ENCODE measurements at places on chromosomes 16 and 17. TPM values are rescaled to one million over a fixed set of nuclear protein-coding genes. Genes with fewer than 3 reads are reported as not detected.

Gene SDK2
- 0.09 TPM for total RNA-seq

Gene LITAFD
- not detected for total RNA-seq

Gene CDK3
- total RNA-seq, result 5.0 TPM

GRCh38 chr16:27740496-27741201 lies 190.7 kb downstream of the KATNIP start:
- DNase-seq, result no peak

DNA sequence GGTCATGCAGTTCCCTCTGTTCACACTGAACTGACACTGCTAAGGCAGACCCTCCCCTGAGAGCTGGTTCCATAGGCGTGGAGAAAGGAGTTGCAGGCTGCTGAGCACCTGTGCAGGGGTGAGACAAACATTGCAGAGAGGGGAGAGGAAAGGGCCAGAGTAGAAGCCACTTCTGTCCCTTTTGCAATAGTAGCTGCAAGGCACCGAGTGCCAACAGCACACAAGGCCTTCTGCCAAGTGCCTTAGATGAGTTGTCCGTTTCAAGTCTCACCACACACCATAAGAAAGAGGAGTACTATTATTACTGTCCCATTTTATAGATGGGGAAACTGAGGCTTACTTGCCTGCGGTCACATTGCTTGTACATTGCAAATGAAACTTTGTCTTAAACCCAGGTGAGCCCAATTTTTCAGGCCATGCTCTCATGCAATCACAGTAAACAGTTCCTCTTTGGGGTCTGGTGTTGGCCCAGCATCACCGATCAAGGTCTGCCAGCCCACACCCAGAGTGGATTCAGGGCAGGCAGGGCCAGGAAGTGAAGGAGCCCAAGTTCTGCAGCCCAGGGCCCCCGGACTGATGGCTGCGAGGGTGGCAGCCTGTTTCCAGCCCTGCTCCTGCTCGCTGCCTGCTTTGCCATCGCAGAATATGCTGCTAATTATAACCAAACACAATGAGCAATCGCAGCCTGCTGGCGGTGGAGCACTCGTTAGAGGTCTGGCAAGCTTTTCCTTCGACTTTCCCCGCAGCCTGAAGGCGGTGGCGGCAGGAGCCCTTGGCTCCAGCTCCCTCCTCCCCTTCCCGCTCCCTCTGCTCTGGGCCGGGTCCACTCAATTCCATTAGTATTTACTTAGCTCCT lies 36.8 kb upstream of the DYNLL2 start:
- no peak for DNase-seq

- DNase-seq, result peak; percentile 13
Observed at GRCh38 chr16:70455910-70456309, 1.5 kb downstream of the FCSK start.

- DNase-seq, result no peak
Observed at GRCh38 chr16:85984947-85985451, 86.0 kb downstream of the IRF8 start.

GRCh38 chr16:61926766-61927165 lies 109.5 kb downstream of the CDH8 start:
- DNase-seq, result no peak

- DNase-seq, result no peak
Observed at GRCh38 chr16:57194512-57194911, 8.4 kb downstream of the RSPRY1 start.

Gene PLA2G10
- total RNA-seq, result not detected

DNA sequence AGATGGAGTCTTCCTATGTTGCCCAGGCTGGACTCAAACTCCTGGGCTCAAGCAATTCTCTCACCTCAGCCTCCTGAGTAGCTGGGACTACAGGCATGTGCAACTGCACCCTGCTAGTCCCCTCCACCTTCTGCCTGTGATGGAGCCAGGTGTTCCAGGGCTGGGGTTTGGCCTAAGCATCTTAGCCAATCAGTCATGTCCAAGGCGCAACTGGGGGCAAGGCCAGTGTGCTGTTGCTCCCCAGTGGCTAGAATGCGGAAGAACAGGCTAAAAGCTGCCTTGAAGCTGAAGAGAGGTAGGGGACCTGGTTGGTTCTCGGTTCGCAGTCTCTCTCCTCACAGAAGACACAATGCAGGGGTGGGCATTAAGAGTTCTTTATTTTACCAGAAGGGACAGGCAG lies 18.6 kb downstream of the FLOT2 start:
- peak; percentile 87 for DNase-seq

DNA sequence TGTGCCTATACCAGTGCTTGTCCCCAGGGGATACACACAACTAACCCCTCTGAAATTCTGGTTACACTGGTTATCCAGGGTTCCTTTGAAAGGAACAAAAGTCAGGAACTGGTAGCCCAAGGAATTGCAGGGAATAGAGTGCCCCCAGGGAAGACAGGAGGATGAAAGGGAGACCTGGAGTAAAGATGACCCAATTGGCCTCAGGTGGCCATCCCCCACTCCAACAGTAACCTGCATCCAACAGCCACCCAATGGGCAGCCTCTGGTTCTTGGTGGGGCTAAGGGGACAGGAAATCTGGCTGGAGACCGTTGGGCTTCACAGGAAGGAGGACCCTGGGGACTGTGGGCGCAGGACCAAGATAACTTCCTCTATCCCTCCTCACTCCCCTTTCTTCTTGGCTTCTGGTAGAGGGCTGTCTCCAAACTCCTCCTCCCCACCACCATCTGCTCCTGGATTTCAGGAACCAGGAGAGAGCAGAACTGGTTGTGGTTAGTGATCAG lies 826 bp upstream of the MPO start:
- no peak for DNase-seq

- DNase-seq, result no peak
Observed at GRCh38 chr16:10494343-10495030, 85.9 kb downstream of the EMP2 start.

GRCh38 chr16:28263305-28263704 lies 29.0 kb upstream of the SBK1 start:
- no peak for DNase-seq

DNA sequence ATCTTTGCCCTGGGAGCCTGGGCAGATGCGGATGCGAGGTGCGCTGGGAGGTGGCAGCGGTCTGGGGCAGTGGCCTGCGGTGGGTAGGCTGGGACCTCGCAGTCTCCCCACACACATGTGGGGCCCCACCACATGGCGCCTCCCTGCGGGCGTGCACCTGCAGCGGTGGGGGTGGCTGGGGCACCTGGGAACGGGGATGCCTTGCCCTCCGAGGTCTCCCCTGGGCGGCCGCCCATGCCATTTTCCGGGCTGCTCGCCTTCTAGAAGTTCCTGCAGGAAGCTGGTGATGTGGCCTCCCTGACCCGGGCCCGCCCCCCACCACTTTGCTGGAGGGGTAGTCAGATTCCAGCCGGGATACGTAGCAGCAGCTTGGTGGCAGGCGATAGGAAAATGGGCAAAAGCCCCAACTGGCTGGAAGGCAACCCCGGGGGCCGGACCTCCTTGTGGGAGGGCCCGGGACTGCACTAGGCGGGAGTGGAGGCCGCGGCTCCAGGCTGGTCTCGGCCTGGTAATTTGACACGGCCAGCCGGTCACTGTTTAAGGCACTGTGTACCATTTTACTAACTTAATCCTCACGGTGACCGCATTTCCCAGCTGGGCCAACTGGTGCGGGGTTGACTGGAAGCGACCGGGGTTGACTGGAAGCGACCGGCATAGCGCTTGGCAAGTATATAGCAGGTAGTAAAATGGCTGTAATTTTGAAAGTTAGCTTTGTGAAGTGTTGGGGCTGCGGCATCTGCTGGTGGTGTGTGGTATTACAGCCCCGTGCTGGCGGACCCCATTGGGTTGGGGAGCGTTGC lies 38.5 kb downstream of the IGF2BP1 start:
- DNase-seq, result peak; percentile 64

Gene ASPA
- not detected for total RNA-seq

GRCh38 chr17:40551879-40552768 lies 13.1 kb downstream of the CCR7 start:
- DNase-seq, result no peak

Gene TMEM114
- total RNA-seq, result not detected

DNA sequence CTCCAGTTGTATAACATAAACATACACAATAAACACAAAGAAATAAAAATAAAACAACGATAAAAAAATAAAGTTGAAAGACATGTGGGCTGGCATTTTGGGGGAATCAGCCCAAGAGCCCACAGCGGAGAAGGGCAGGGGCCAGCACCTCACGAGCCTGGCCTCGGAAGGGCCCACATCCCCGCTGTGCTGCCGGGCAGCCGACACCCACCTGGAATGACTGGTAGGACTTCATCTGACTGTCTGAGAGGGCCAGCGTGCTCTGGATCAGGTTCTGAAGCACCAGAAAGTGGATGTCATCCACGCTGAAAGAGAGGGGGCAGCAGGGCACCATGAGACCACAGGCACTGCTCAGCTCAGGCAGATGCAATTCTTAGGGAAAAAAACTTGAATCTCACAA lies 73.5 kb downstream of the GTF3C1 start:
- DNase-seq, result no peak

- DNase-seq, result no peak
Observed at GRCh38 chr17:77607606-77608005, 350.9 kb upstream of the TNRC6C start.

Gene KRT14
- total RNA-seq, result not detected

Gene TMEM132E
- not detected for total RNA-seq

Gene ALDH3A1
- total RNA-seq, result not detected

Gene SLC16A11
- total RNA-seq, result not detected

Gene CMTM4
- 19.5 TPM for total RNA-seq

DNA sequence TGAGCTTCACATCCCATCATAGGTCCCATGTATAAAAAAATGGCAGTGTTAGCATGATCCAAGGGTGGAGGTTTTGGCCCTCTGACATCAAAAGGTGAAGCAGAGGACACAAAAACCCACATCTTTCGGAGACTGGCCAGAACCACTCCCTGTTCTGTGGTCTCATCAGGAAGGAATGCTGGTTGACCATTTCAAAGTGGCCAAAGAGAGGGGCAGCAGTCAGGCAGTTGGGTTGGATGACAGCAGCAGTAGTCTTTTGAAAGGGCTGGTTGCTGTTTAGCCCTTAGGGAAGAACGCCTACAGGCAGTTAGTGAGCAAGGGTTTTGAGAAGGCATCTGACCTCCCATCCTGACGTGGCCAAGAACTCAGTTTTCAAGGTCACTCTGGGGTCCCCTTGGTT lies 40.5 kb downstream of the LCMT1 start:
- DNase-seq, result no peak

Gene TEX19
- 1.4 TPM for total RNA-seq

Gene ABCA3
- 22.3 TPM for total RNA-seq

DNA sequence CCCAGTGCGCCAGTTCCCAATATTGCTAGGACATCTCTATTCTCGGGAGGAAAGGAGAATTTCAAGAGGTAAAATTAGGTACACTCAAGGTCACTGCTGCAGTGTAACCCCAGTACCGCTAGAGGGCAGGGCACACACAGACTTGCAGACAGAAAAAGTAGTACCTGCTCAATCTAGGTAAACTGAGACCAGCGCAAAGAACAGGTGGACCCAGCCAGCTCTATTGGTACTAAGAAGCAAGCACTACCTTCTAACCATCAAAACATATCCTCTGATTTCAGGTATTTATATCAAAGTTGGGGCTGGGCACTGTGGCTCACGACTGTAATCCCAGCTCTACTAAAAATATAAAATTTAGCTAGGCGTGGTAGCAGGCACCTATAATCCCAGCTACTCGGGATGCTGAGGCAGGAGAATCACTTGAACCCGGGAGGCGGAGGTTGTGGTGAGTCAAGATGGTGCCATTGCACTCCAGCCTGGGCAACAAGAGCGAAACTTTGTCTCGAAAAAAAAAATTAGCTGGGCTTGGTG lies 3.6 kb upstream of the WDR81 start:
- DNase-seq, result no peak

GRCh38 chr17:32461853-32462617 lies 17.7 kb downstream of the PSMD11 start:
- peak; percentile 43 for DNase-seq

GRCh38 chr17:51857052-51857597 lies 301.4 kb downstream of the CA10 start:
- DNase-seq, result no peak

Gene DYNLRB2
- not detected for total RNA-seq

DNA sequence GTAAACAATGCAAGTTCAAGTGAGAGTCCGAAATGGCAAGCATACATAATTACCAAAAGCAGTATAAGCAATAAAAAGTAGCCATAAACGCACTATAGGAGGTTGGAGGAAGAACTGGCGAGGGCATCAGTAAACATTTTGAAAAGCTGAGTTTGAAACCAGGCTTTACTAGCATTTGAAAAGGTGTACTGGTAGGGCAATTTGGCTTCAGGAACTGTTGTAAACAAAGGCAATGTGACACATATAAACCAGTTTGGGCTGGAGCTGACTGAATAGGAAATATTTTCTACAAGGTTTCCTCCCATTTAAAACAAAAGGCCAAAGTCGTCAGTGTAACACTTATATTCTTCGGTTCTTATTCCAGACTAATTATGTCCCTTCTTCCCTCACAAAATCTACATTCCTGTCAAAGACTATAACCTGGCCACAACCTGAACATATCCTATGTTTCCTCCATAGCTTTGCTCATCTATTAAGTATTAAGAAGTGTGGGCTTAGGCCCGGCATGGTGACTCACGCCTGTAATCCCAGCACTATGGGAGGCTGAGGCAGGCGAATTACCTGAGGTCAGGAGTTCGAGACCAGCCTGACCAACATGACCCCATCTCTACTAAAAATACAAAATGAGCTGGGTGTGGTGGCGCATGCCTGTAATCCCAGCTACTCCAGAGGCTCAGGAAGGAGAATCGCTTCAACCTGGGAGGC lies 7.8 kb downstream of the CBX1 start:
- no peak for DNase-seq

DNA sequence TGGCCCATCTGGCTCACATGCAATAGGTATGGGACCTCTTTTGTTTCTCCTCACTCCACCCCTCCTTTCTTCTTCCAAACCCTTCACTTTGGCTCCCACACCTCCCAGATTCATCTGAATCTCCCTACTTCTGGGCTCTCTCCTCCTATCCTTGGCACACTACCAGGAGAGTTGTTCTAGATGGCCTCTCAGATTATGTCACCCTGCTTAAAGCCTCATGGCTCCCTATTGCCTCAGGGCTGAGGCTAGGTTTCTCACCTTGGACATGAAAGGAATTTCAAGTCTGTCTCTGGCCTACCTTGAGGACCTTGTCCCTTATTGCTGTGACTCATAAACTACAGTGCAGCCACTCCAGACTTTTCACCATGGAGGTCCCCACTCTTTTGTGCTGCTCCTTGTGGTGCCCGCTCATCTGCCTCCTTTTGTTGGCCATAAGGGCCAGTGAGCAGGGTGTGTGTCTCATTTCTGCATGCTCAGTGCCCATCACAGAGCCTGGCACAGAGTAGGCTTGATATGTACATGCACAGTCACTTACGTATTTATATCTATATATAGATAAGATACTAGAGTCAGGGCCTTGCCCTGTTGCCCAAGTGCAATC lies 1.0 kb upstream of the MFAP4 start:
- DNase-seq, result no peak

Gene SECTM1
- total RNA-seq, result not detected

All from K562 (cell line).